ENCODE measurements at places on chromosomes 3 and 15.

DNA sequence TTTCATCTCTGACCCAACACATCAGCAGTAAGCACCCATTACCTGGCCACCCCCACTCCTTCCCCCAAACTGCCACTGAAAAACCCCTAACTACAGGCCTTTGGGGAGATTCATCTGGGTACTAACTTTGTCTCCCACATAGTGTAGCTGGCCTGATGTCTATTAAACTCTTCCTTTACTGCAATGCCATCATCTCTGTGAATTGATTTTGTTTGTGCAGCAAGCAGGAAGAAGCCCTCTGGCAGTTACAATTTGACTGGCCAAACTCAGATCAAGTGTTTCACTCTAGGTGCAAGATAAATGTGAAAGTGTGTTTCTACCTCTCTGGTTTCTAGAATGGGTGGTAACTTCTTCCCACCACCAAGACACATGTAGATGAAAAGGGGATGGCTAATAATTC lies 26.7 kb upstream of the OR5K4 start:
- no peak for DNase-seq

- no peak for DNase-seq
These were observed 4.0 kb upstream of the ITGA11 start for GRCh38 chr15:68435966-68436365.

DNA sequence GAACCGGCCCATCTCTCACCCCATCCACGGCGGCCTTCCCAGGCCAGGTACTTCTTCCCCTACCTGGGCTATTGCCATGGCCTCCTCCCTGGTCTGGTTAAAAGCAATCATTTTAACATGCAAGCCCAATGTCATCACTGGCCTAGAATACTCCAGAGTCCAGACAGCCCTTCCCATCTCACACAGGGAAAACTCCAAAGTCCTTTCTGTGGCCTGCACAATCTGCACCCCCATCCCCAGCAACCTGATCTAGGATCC lies 45.8 kb upstream of the SLCO2A1 start:
- no peak for DNase-seq

DNA sequence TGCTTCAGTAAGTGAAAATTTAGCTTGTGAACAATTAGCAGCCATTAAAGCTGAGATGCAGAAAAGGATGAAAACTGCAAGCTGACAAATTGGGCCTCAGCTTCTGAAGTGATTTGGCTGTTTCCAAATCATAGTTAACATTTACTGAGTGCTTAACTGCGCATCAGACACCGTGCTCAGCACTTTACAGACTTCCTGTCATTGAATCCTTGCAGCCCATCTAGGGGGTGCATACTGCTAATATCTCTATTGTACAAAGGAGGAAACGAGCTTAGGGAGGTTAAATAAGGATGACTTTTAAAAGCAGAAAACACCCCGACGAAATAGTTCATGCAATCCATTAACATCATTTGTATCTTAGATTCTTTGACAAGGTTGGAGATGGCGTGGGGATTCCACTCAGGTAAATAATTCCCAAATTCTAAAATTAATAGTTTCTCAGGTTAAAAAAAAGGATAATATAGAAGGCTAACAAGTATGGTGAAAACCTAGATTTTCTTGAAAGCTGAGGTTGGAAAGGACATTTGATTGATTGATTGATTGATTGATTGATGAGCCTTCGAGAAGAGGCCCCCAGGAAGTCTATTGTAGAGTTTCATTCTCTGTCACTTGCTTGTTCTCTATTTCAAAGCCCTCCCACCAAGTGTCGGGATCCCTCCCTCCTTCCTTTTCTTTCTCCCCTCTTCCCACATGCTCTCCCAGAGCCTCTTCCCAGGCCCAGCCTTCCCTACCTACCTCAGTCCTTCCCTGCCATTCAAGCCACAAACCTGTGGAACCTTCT lies 23.5 kb upstream of the EPHB3 start:
- DNase-seq: no peak

GRCh38 chr3:170043506-170043905 lies 5.7 kb downstream of the GPR160 start:
- DNase-seq: no peak

- no peak for DNase-seq
These were observed 284.7 kb upstream of the ROPN1 start for GRCh38 chr3:124276539-124277143.

GRCh38 chr3:15451216-15452113 lies 24.1 kb downstream of the EAF1 start:
- no peak for DNase-seq

DNA sequence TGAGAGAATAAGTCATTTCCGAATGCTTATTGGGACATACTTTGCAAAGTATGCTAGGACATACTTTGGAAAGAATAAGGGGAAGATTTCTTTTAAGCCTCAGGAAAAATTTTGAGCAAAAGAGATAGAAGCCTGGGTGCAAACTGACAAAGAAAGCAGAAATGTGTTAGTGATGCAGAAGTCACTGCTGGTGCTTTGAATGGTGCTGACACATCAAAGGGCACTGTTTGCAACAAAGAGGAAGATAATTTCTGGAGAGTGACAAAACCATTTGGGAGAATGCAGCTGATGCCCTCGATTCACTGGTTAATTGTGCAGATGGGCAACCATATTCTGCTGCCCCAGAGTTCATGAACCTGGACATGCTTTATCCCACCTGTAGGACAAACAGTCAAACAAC lies 11.0 kb upstream of the RAP2B start:
- no peak for DNase-seq

DNA sequence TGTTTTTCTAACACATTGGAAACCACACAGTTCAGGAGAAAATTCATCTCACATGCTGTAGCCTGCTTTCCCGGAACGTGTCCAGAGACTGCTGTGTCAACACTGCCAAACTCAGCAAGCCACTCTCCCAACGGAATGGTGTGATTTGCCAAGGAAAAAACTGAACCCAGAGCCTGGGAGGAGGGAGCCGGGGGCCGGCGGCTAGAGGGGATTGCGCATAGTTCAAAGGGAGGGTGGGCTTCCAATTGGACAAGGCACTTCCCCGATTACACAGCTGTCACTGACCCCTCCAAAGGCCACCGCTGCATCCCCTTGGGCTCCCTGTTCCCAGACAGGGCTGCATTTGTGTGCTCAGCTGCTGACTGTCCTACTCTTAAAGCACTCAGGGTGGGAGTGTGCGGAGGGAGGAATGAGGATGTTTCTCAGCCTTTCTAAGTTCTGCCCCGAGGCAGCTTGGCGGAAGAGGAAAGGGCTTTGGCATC lies 256.2 kb downstream of the ZNF621 start:
- no peak for DNase-seq

DNA sequence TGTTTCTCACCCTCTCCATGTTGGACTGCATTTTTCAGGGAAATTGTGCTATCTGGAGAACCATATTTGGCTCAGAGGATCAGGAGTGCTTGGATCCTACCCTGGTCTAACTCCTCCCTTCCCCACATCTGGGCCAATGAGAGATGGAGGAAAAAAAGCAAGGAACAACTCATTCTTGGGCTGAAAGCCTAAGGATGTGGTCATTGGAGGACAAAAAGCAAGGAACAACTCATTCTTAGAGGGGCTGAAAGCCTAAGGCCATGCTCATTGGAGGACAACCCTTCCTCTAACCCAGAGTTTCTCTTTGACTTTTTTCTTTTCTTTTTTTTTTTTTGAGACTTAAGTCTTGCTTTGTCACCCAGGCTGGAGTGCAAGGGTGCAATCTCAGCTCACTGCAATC lies 48.6 kb upstream of the CHRNB4 start:
- DNase-seq: no peak

- DNase-seq: no peak
These were observed 151.2 kb upstream of the UBE2E1 start for GRCh38 chr3:23654571-23654970.

DNA sequence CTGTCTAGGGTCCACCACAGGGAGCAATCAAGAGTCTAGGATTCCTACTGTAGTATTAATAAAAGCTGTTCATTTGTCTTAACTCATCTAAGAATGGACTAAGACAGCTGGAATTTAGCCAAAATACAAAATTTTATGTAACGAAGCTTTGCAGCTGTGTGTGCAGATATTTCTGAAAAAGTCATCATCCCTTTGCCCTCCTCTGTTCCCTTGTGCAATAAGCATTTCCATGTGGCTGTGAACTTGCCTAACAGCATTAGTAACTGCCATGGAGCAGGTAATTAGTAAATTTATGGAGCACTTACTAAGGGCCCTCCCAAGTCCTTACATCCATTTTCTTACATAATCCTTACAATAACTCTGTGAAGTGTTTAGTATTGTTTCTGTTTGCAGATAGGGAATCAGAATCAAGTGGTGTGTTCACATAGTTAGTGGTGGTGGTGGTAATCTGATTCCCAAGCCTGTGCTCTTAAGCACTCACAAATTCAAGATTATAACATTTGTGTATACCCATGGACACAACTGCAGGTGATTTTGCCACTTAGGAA lies 114.5 kb downstream of the RARB start:
- no peak for DNase-seq

- DNase-seq: peak; percentile 9
These were observed 2.6 kb upstream of the TIGIT start for GRCh38 chr3:114290911-114291901.

GRCh38 chr15:99328106-99329072 lies 77.1 kb downstream of the LRRC28 start:
- DNase-seq: no peak

GRCh38 chr3:141578202-141578973 lies 91.6 kb downstream of the RASA2 start:
- peak; percentile 28 for DNase-seq

DNA sequence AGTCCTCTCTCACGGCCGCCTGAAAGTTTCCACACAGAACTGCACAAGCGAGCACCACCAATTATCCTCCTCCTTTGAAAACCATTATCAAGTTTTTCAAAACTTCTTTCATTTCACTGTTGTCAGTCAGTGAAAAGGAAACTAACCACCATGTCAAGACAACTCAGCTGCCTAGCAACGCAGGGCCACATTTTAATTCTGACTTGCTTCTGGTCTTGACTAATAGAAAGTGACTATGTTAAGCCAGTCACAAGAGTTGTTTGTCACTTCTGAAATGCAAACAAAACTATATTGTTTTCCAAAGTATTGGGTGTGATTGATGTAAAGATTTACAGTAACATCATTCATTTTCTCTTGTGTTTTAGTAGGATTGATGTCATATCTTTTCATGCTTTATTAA lies 612.8 kb upstream of the AGTR1 start:
- DNase-seq: no peak

GRCh38 chr15:98906712-98907083 lies 100.9 kb downstream of the PGPEP1L start:
- peak; percentile 15 for DNase-seq

GRCh38 chr15:38168467-38169070 lies 84.1 kb upstream of the SPRED1 start:
- no peak for DNase-seq
